NCI-H1105 (cell line): ENCODE measurements at places on chromosomes 6 and 20.

GRCh38 chr6:82397962-82398692 is 34.5 kb downstream of the TPBG start:
- DNase-seq: no peak

- no peak for DNase-seq
Observed at GRCh38 chr20:59829786-59830664, 103.4 kb downstream of the SYCP2 start.

DNA sequence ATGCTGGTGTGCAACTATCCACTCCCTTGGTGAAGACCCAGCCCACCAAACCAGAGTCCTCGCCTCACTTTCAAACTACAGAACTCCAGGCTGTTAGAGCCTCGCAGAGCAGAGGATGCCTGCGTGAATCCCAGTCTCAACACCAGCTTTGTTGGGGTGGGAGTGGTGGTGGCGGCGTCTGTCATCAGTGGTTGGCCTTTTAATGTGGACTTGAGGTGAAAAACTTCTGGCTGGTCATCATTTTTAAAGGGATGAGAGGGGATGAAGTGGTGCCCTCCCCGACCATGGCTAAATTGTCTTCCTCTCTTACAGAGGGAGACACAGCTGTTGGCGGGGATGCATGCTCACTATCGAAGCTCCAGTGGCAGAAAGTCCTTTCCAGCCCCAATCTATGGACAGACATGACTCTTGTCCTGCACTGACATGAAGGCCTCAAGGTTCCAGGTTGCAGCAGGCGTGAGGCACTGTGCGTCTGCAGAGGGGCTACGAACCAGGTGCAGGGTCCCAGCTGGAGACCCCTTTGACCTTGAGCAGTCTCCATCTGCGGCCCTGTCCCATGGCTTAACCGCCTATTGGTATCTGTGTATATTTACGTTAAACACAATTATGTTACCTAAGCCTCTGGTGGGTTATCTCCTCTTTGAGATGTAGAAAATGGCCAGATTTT is 54.9 kb downstream of the EZR start:
- no peak for DNase-seq

- peak; percentile 12 for DNase-seq
Observed at GRCh38 chr20:46367967-46368901, 38.2 kb downstream of the ELMO2 start.

DNA sequence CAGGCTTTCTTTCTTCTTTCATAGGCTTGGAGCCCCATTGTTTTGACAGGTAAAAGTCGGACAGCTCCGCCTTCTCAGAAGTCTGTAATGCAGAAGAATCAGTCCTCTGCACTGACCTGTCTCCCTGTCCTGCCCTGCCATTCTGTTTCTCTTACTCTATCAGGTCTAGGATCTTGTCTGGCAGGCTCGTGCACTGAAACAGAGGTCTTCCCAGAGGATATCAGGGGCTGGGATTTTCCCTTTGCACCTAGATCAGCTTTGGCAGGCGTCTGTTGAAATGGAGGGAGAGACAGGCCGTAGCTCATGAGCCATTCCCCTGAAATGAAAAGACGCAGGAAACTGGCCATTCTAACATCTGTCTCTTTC is 25.0 kb downstream of the KIF3B start:
- no peak for DNase-seq

DNA sequence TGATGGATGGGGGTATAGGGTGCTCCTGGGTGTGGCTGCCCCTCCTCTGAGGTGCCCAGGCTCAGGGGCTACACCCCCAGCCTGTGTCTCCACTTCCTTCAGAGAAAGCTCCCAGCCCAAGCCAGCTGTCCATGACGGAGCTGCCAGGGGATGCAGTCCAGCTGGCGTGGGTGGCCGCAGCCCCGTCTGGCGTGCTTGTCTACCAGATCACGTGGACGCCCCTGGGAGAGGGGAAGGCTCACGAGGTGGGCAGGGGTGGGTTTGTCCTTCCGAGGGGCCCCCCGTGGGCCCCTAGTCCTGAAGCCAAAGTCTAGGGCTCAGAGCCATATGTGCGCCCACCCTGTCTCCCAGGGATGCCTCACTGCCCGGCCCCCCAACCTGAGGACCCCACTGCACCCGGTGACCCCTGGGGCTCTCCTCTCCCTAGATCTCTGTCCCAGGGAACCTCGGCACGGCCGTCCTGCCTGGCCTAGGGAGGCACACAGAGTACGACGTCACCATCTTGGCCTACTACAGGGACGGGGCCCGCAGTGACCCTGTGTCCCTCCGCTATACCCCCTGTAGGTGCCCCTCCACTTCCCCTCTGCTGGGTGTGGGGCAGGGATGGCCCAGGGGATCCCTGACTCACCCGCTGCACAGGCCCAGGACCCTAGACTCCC is 19.8 kb downstream of the COL20A1 start:
- DNase-seq: no peak

DNA sequence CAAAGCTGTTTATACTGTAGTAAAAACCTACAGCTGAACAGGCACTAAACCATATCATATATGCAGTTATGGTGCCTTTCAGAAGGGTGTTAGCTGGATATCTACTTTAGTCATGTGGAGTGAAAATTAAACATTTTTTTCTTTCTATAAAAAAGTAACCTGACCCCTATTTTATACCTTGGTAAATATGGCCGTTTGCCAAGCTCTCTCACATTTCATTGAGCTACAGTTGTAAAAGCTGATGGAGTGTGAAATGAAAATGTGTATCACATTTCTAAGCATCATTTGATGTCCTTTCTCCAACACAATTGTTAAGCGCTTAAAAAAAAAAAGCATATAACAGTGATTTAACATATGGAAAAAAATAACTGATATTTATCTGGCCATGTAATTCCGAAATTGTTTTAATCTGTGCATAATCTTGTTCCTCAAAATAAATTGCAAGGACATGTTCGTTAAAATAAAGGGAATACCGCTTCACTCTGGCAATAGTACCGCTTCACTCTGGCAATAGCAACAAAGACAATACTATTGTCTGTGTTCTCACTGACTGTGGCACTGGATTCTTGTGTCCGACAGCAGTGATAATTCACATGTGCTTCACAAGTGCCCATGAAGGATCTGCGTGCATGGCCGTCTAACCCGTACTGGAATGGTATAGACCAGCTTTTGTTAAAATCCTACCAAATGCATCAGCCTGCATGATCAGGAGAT is 391.8 kb upstream of the SOX4 start:
- peak; percentile 93 for DNase-seq

- peak; percentile 35 for DNase-seq
Observed at GRCh38 chr20:8267009-8267408, 134.9 kb downstream of the PLCB1 start.

DNA sequence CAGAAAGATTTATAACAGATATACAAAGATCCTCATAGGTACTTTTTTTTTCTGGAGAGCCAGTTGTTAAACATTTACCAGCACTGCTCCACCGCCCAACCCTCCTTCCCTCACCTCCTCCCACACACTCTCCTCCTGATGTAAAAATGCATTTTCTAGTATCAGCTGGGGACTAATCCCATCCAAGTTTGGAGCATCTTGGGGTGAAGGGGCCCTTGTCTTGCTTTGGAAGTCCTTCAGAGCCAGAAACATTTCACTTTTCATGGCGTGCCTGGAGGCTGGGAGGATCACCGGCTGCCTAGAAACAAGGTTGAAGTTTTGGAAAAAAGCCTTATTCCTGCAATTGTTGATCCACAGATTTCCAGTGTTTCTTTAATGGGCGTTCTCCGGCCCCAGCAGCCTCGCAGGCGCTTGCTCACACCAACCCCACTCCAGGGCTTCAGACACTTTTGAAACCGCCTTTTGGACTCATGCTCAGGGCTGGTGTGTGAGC is 165.1 kb upstream of the AFDN start:
- no peak for DNase-seq

GRCh38 chr6:140684776-140685550 is 1310.5 kb upstream of the CITED2 start:
- no peak for DNase-seq

- DNase-seq: no peak
Observed at GRCh38 chr6:34272013-34272926, 23.5 kb upstream of the SMIM29 start.

DNA sequence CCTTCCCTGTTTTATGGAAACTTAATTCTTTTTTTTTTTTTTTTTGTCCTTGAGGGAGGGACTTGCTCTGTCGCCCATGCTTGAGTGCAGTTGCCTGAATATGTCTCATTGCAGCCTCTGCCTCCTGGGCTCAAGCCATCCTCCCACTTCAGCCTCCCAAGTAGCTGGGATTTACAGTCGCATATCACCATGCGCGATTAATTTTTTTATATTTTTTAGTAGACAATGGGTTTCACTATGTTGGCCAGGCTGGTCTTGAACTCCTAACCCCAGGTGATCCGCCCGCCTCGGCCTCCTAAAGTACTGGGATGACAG is 654 bp downstream of the TMEM14C start:
- no peak for DNase-seq

DNA sequence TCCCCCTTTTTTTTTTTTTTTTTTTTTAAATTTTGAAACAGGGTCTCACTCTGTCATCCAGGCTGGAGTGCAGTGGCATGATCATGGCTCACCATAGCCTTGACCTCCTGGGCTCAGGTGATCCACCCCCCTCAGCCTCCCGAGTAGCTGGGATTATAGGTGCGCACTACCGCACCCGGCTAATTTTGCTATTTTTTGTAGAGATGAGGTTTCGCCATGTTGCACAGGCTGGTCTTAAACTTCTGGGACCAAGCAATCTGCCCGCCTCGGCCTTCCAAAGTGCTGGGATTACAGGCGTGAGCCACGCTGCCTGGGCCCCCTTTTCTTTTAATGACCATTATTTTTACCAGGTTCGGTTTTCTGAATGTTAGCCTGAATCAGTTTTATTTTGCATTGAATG is 5.0 kb upstream of the FAM209A start:
- no peak for DNase-seq

GRCh38 chr6:112443179-112444065 is 96.3 kb downstream of the RFPL4B start:
- no peak for DNase-seq

- DNase-seq: no peak
Observed at GRCh38 chr6:397604-398003, 6.1 kb downstream of the IRF4 start.

GRCh38 chr6:169885831-169886230 is 134.4 kb downstream of the ERMARD start:
- DNase-seq: no peak

DNA sequence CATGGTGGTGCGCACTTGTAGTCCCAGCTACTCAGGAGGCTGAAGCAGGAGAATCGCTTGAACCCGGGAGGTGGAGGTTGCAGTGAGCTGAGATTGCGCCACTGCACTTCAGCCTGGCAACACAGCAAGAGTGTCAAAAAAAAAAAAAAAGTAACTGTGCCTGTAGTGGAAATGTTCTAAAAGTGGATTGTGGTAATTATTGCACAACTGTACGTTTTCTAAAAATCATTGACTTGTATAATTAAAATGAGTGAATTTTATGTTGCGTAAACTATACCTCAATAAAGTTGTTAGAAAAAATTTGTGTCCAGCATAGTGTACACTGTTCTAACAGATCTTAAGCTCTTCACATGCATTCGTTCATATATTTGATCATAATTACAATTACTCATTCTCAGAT is 5.5 kb downstream of the SEC23B start:
- DNase-seq: no peak

DNA sequence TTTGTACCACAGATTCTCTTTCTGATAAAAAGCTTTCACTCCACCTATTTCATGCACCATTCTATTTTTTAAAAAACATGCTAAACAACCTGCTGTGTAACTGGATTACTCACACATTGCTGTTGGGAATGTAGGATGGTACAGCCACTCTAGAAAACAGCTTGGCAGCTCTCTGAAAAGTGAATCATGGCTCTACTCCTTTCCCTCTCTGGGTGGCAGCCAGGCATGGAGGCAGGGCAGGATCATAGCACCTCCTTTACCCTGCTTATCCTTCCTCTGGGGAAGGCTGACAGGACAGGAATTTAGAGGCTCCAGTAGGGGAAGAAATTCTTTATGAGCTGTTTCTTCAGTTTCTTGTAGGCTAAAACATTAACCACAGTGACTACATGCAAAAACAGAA is 6.7 kb upstream of the VNN2 start:
- DNase-seq: no peak
